ENCODE measurements at places on chromosomes 5 and 9.

- H3K27me3 ChIP-seq, result peaks cover 30% of the 10 kb centered on the region
- H3K4me1 ChIP-seq, result peaks cover 15% of the 10 kb centered on the region
- H3K4me3 ChIP-seq, result peak overlapping the region; percentile 22
- H3K27ac ChIP-seq, result no peak overlapping the region
- no peaks in the 10 kb centered on the region for H3K36me3 ChIP-seq
These were observed 2.3 kb downstream of the RALGPS1 start for GRCh38 chr9:126916909-126917308.

GRCh38 chr5:33526755-33527154 lies 86.0 kb downstream of the TARS1 start:
- H3K4me3 ChIP-seq, result no peak overlapping the region
- DNase-seq, result no peak
- no peak overlapping the region for H3K27ac ChIP-seq
- H3K27me3 ChIP-seq, result no peaks in the 10 kb centered on the region
- H3K4me1 ChIP-seq, result no peaks in the 10 kb centered on the region
- H3K36me3 ChIP-seq, result no peaks in the 10 kb centered on the region

- no peaks in the 10 kb centered on the region for H3K27me3 ChIP-seq
- no peak overlapping the region for H3K27ac ChIP-seq
- DNase-seq, result no peak
- no peak overlapping the region for H3K4me3 ChIP-seq
These were observed 283.4 kb upstream of the GRAMD2B start for GRCh38 chr5:126139773-126140172.

GRCh38 chr5:132221781-132222648 lies 5.6 kb downstream of the P4HA2 start:
- peaks cover 5% of the 10 kb centered on the region for H3K27me3 ChIP-seq
- H3K27ac ChIP-seq, result no peak overlapping the region
- no peak for DNase-seq
- H3K36me3 ChIP-seq, result no peaks in the 10 kb centered on the region

DNA sequence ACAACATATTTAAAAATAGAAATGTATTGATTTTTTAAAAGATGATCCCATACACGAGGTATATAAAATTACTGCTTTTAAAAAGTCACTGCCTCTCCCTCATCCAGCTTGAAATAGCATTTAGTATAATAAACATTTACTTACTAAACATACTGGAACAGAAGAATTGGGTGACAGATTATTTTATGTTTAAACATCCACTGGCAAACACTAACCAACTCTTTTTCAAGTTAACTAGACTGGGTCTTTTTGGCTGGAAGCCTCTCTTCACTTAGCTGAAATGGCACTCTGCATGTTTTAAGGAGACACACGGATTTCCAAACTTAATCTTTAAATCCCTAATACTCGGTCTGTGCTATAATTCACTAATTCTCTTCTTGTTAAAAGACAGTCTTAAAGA lies 19.0 kb downstream of the CTXN3 start:
- no peak overlapping the region for H3K27ac ChIP-seq
- H3K4me1 ChIP-seq, result no peaks in the 10 kb centered on the region
- DNase-seq, result no peak

DNA sequence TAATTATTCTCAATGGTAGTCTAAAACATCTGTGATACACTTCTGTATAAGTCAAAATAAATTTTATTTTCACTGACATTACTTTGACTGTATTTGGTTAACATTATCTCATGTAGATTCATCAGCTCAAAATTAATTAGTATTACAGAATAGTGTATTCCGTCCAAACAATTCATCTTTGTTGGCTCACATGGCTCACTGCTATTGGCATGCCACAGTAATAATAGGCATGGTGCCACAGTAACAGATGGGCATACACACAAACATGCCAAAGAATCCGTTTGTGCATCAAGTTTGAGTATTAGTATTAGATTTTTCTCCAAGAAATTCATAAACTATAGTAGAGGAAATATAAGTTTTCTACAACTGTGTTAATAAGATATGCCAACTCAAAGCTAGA lies 14.2 kb downstream of the AP3B1 start:
- no peak overlapping the region for H3K4me3 ChIP-seq
- H3K27ac ChIP-seq, result no peak overlapping the region
- no peak for DNase-seq
- peaks cover 3% of the 10 kb centered on the region for H3K4me1 ChIP-seq
